ENCODE measurements at places on chromosomes 12 and 14. TPM values are rescaled to one million over a fixed set of nuclear protein-coding genes. Genes with fewer than 3 reads are reported as not detected.

RNASE4 gene
- 0.29 TPM for polyA plus RNA-seq

TESPA1 gene
- 0.34 TPM for polyA plus RNA-seq

LRTM2 gene
- polyA plus RNA-seq, result not detected

DNA sequence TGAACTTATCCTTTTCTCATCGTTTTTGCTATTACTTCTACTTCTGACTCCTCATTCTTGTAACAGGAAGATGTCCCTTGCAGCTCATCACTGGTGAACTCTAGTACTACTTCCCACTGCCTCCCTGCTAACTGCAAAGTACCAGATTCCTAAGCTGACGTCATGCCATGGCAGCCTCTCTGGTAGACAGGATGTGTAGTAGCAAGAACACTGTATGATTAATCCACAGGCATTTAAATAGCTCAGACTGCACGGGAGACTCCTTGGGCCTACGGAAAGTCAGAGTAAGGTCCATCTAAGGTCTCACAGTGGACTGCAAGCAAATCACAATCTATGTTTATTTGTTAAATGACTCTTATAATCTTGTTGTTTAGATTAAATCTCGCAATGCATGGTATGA, 43.5 kb downstream of the DNAI7 start:
- DNase-seq, result peak; percentile 30

- no peak for DNase-seq
Measured at GRCh38 chr12:124231980-124232653, 62.8 kb upstream of the RFLNA start.

- no peak for DNase-seq
Measured at GRCh38 chr12:126396536-126396935, 1331.3 kb downstream of the AACS start.

DNA sequence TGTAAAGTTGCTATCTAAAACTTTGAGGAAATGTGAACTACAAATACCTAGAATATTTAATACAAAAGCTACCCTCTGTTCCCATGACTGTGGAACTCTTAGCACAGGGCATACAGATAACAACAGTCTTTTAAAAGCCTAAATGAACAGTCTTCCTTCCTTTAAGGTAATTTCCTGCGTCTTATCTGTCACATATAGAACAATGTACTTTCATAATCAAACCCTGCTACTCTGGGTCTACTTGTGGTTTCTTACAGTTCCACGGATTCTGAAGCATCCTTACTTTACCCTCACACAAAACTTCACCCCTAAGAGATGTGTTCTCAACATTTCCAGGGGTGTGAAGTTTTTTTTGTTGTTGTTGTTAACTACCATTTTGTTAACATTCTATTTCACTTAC, 5.1 kb downstream of the PKP2 start:
- no peak for DNase-seq

- no peak for DNase-seq
Measured at GRCh38 chr12:26843311-26843710, 10.3 kb upstream of the ITPR2 start.

DNA sequence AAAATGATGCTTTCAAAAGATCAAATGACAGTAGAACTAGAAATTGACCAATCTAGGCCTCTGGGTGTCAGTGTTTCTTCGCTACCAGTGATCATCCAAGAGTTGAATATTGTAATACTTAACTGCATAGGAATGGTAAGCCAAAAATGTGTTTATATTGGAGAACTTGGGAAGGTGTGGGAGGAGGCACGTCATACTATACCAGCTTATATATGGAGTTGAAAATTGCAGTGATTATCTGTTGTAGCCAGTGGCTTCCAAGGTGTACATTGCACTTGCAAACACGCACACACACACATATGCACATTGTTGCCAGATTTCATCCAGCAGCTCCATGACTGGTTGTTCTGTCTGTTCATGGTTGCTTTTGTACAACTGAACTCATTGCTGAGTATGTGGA, 36.1 kb downstream of the EID3 start:
- DNase-seq, result no peak

- peak; percentile 41 for DNase-seq
Measured at GRCh38 chr14:51369814-51370213, 129.8 kb downstream of the TMX1 start.

DNA sequence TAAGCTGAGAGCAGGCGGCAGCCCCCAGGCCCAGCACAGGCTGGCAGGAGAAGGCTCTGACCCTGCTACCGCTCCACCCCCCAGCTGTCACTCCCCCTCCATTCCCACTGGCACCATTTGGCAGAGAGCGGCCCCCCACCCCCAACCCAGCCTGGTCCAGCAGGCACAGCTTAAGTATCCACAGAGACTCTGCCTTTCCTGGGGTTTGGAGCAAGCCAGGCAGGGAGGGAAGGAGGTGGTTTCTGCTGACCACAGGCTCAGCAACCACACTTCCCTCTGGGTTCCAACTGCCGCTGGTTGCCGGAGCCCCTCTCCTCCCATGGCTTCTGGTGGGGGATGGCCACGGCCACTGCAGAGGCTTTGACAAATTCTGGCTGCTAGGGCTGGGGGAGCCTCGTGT, 30.5 kb upstream of the CCND2 start:
- DNase-seq, result no peak

- DNase-seq, result no peak
Measured at GRCh38 chr12:121558956-121559355, 21.9 kb downstream of the KDM2B start.
